ENCODE measurements at places on chromosomes 12 and 14.

DNA sequence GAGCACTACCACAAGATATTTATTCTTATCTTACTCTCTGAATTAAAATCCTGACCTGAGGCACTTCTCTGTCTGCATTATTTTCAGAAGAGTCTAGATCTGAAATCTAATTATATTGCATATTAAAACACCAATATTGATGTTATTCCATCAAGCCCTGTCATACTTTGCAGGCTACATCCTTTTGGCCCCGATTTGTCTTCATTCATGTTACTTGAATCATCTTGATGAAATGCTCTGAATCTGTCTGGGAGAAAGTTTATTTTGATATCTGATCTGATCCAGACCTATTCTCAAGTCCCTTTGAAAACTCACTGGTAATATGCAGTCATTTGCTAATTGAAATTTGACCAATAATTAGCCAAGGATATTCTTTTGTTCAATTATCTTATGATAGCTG lies 79.9 kb downstream of the BBS10 start:
- no peak for DNase-seq

- no peak for DNase-seq
Measured at GRCh38 chr14:28754209-28754985, 12.2 kb upstream of the FOXG1 start.

GRCh38 chr12:82089369-82090121 lies 268.6 kb downstream of the CCDC59 start:
- DNase-seq: no peak

- no peak for DNase-seq
Measured at GRCh38 chr12:100567945-100568344, 5.5 kb upstream of the GAS2L3 start.

GRCh38 chr12:25241167-25242020 lies 9.3 kb downstream of the KRAS start:
- no peak for DNase-seq

- DNase-seq: no peak
Measured at GRCh38 chr12:127127897-127128296, 1139.1 kb upstream of the TMEM132C start.

DNA sequence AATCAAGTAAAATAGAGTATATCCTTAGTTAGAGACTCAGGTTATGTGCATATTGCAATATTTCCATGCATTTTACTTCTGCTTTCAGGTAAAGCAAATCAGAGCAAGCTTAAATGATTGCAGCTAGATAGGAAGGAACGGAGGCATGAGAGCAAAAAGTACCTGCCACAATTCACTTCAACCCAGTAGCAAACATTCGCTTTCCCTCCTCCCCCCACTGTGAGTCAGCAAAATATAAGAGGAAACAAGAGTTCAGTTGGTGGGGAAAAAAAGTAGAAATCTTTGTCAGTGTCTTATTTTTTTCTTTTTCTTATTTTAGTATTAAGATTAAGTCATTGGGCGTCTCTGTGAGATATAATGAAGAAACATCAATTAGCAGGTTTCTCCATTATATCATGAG lies 475.4 kb downstream of the NPAS3 start:
- no peak for DNase-seq

DNA sequence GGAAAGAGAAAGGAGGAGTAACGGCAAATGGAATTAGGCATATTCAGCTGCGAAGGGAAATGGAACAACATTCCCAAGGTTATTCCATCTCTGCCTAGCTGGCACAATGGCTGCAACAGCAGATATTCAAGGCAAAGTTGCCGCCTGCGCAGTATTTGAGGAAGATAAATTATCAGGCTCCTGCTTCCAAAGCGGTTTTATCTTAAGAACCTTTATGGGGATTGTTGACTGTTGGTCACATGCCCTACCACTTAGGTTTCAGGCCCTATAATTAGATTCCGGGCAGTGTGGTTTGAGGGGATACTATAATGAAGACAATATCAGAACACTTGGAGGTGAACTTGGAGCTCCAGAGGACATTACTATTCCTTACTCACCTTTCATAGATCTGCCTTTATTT lies 99.7 kb downstream of the FGD4 start:
- DNase-seq: no peak

DNA sequence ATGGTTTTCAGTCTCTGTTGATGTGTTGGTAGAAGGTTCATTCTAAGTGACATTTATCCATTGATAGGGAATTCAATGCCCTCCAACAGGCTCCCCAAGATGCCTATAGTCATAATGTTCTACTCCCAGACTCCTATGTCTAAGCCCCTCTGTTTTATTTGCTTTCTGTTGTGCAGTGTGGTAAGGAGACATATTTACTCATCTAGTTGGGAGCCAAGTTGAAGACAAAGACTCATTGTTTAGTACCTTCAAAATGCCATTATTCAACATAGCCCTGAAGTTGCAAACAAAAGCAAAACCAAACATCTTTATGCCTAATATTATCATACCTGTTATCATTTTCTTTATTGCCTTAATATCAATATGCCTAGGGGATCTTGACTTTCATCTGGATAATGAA lies 302.1 kb downstream of the RMST start:
- DNase-seq: no peak

DNA sequence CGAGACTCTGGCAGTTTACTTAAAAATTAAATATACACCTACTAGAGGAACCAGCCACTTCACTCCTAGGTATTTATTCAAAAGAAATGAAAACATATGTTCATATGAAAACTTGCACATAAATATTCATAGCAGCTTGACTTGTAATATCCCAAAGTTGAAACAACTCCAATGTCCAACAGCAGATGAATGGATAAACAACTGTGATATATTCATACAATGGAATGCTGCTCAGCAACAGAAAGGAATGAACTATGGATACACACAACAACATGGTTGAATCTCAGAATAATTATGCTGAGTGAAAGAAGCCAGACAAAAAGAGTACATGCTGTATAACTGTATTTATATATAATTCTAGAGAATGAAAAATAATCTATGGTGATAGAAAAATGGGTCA lies 53.4 kb upstream of the DACT1 start:
- no peak for DNase-seq

DNA sequence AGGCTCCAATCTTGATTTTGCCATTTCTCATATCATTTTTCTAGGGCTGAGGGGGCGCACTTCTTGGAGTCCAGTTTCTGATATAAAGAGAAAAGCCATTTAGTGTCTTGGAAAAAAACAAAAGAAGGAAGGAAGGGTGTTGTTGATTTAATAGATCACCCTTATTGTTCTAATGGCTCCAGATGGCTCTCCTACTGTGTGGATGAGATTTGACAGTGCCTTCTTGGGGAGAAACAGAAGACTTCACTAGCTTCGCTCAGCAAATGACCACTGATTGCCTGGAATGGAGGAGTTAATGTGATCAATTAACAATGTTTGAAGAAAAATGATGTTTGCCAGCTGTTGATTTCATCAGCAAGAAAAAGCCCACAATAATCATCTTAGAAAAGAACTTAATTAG lies 216.2 kb downstream of the APAF1 start:
- DNase-seq: no peak

DNA sequence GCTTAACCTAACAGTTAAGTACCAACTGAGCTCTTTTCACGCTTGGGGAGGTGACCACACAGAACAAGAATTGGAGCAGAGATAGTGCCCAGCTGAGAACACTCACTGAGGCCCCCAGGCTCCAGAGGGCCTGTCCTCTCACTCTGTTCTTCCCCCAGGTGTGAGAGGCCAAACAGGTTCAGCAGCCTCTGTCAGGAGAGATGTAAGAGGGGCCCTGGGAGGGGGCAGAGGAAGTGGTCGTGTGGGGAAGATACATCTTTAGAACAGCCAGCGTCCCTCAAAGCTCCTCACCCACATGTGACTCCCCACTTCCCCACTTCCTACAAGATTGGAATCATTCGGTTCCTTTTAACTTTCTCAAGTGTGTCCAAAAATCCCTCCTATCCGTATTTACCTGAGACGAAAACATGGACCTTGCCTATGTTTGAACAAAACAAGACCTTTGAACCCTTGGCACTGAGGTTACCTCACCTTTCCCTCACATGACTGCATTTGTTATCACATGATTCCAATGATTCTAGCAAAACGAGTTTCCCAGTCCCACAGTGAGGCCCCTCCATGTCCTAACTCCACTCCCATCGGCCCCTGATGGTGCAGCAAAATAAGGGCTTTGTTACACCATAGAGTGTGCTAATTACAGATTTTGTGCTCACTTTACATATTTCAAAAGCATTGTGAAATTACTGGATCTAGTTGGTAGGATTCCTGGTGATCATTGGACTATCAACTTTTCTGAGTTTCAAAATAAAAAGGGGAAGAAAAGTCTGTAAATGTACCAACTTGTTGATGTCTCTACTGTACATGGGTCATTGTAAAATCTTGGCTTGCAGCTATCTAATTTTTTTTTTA lies 40.0 kb upstream of the PAPOLA start:
- DNase-seq: no peak

- no peak for DNase-seq
Measured at GRCh38 chr12:7229741-7230140, 40.3 kb downstream of the PEX5 start.

DNA sequence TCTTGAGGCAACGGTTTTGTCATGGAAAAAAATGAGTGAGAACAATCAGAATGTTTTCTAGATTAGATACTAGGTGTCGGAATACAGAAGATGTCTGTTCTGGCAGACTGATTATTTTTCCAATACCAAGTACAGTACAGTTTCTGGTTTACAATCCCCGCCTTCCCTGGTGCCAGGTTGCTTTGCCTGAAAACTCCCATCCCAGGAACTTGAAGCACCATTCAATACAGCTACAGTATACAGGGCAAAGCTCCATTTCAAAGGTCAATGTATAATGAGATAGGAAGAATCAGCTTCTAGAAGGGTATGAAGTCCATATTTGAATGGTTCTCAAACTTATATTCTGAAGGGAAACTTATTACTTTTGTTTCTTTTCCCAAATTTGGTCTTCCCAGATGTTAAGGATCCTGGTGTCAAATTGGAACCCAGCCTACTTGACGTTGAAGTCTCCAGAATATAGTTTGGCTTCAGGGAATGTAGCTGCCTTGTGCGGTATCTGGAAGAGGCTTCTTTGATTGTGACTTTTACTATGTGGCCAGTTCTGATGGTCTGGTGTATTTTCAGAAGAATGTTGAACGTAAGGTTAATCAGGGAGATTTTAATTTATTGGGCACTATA lies 238.0 kb upstream of the ATP2B1 start:
- no peak for DNase-seq

Measured in GM18507 (cell line).